ENCODE measurements at places on chromosomes 2 and 18. TPM values are rescaled to one million over a fixed set of nuclear protein-coding genes. Genes with fewer than 3 reads are reported as not detected.

DNA sequence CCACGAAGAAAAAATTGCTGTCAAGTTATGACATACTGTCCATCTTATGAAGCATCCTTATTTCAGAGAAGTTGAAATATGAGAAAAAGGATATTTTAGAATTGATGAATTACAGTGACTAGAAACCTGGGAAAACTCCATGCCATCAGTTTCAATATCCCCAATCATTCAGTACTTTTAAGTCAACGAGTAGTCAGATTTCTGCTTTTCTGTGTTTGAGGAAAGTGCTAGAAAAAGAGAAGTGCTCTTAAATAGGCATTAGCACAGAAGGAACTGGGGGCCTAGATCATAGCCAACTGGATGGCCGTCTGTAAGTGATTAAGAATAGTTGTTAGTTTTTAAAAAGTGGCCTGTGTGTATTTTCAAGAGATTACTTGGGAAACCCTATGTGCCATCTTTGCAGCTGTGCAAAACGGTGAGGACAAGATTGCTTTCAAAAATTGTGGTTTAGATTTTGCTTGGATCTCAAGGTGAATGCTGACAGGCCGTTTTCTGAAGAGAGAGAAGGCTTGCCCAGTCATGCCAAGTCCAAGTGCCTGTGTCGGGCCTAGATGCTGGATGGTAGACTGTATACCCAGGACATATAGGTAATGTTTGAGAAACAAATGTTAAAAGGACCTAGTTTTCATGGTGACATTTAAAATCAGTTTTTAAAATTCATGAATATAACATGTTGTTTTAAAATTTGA is 5.1 kb downstream of the NEDD4L start:
- no peak for DNase-seq

GRCh38 chr2:1586923-1587840 is 157.1 kb downstream of the PXDN start:
- DNase-seq = no peak

GRCh38 chr2:187395276-187396015 is 52.6 kb downstream of the CALCRL start:
- no peak for DNase-seq

- DNase-seq = no peak
Observed at GRCh38 chr2:36710858-36711515, 14.5 kb downstream of the VIT start.

- DNase-seq = no peak
Observed at GRCh38 chr2:27251766-27252165, 11.1 kb downstream of the SLC30A3 start.

- no peak for DNase-seq
Observed at GRCh38 chr18:4130734-4131719, 324.1 kb downstream of the DLGAP1 start.

DNA sequence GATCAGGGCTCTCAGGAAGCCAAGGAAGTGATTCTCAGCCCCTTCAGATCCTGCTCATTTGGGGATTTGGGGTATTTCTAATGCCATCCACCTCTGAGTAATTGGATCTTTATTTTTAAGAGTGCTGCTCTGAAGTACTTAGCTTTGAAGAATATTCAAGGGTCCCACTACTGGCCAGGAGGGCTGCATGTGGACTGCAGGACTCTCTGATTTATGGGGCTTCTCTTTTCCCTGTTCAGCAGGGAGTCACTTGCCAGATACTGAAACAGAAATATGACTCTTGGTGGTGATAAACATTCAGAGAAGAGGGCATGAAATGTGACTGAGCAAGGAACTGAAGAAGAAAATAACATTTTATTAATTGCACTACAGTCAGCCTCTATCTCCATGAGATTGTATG is 138.5 kb downstream of the MTX2 start:
- no peak for DNase-seq

Gene HOXD11
- not detected for total RNA-seq

Data from thymus (tissue), 14 donors.